ENCODE measurements at places on chromosomes 13 and 19. TPM values are rescaled to one million over a fixed set of nuclear protein-coding genes. Genes with fewer than 3 reads are reported as not detected.

Gene ZGLP1
- 5.6 TPM for total RNA-seq

Gene SLC25A42
- total RNA-seq = 11.3 TPM

Gene AP1M2
- total RNA-seq = not detected

Gene ARHGEF7
- total RNA-seq = 45.9 TPM

Gene MBD3L3
- not detected for total RNA-seq

Gene TGFBR3L
- 7.7 TPM for total RNA-seq

Gene ZNF570
- total RNA-seq = 5.9 TPM

Gene PET100
- 110 TPM for total RNA-seq

Gene PALM
- total RNA-seq = not detected

Gene PRR20A
- not detected for total RNA-seq

Gene PIK3R2
- 17.9 TPM for total RNA-seq

Gene DNMT1
- 307 TPM for total RNA-seq

Gene B3GNT8
- total RNA-seq = 0.66 TPM

Gene SSBP4
- 111 TPM for total RNA-seq

Gene KLK4
- not detected for total RNA-seq

Gene ZNF382
- total RNA-seq = 10.0 TPM

Gene ZNF816
- 11.0 TPM for total RNA-seq

Gene PSG1
- total RNA-seq = not detected

Gene GJB2
- 27.3 TPM for total RNA-seq

Gene FAM124A
- 0.13 TPM for total RNA-seq

Gene MISP3
- 1.00 TPM for total RNA-seq

Gene APOE
- 4.5 TPM for total RNA-seq

Gene NLRP9
- not detected for total RNA-seq

Gene C19orf85
- not detected for total RNA-seq

Gene PEG3
- not detected for total RNA-seq

Gene RFXAP
- 10.2 TPM for total RNA-seq

Gene ZSCAN4
- total RNA-seq = not detected

Gene MADCAM1
- 0.33 TPM for total RNA-seq

Gene TMC4
- not detected for total RNA-seq
